BE2C (cell line): ENCODE measurements at places on chromosomes 7 and 10.

GRCh38 chr10:73910401-73910763, 550 bp upstream of the PLAU start:
- DNase-seq: no peak

DNA sequence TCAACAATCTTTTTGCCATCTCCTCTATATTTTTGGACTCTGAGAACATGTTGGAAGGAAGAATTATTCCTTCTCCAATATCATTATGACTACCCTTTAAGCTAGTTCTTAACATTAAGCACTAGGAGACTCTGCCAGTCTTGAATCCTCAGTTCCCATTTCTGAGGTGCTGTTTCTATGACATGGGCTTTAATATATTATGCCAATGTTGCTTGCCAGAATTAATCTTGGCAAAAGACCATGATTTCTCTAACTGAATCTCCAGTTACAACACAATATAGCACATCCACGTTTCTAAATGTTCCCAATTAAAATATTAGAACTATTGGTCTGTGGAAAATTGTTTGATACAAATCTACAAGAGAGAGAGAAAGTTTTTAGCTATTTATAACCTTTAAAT, 250.0 kb downstream of the HGF start:
- no peak for DNase-seq

DNA sequence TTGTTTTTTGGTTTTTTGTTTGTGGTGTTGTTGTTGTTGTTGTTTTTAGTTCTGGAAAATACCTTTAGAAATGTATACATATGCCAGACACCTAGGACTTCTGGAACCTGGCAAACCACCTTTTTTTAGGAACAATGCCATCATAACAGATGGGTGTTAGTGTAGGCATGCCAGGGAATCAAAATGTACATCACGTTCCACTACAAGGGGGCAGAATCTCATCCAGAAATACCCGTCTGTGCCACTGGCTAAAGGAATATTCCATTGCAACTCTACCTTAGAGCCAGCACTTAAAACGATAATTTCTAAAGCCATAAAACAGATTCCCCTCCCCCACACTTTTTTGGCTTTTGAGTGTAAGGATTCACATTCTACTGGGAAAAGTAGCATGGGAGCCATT, 239.8 kb downstream of the ETV1 start:
- DNase-seq: no peak

GRCh38 chr7:74206589-74207120, 3.2 kb upstream of the LAT2 start:
- peak; percentile 84 for DNase-seq

- DNase-seq: no peak
Observed at GRCh38 chr7:102215256-102215655, 71.4 kb upstream of the SH2B2 start.

- DNase-seq: no peak
Observed at GRCh38 chr7:158113321-158114025, 474.1 kb downstream of the PTPRN2 start.

DNA sequence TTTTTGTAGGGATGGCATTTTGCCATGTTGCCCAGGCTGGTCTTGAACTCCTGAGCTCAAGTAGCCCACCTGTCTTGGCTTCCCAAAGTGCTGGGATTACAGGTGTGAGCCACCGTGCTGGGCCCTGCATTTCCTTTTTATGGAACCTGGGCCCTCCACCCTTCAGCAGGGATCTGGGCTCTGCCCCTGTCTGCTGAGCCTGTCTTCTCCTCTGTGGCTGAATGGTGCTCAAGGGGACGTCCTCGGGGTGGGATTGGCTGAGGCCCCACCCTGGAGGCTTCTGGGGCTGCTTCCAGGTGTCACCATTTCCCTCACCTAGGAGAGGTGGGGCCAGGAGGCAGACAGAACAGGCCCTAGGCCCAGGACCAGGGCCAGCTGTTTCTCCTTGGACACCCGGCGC, 18.4 kb downstream of the FAM241B start:
- DNase-seq: no peak
